Liver (tissue), 10 donors: ENCODE measurements at places on chromosomes 16 and 17. TPM values are rescaled to one million over a fixed set of nuclear protein-coding genes. Genes with fewer than 3 reads are reported as not detected.

Gene DOC2B
- total RNA-seq: 0.84 TPM

Gene KRT24
- not detected for total RNA-seq

Gene AGRP
- total RNA-seq: not detected

Gene CCL14
- total RNA-seq: 11.6 TPM

Gene RBFOX1
- total RNA-seq: not detected

Gene METTL2A
- total RNA-seq: 12.1 TPM

Gene KCNH6
- not detected for total RNA-seq

Gene SKA2
- total RNA-seq: 10.5 TPM

Gene BAIAP3
- total RNA-seq: 2.3 TPM

Gene FOXN1
- not detected for total RNA-seq

Gene ZNF213
- 4.5 TPM for total RNA-seq

Gene FLCN
- 46.7 TPM for total RNA-seq

- H3K4me1 ChIP-seq: no peaks in the 10 kb centered on the region
- H3K4me3 ChIP-seq: no peak overlapping the region
- DNase-seq: no peak
- no peaks in the 10 kb centered on the region for H3K27me3 ChIP-seq
- H3K27ac ChIP-seq: no peak overlapping the region
Measured at GRCh38 chr17:71725811-71726210, 395.0 kb upstream of the SOX9 start.

DNA sequence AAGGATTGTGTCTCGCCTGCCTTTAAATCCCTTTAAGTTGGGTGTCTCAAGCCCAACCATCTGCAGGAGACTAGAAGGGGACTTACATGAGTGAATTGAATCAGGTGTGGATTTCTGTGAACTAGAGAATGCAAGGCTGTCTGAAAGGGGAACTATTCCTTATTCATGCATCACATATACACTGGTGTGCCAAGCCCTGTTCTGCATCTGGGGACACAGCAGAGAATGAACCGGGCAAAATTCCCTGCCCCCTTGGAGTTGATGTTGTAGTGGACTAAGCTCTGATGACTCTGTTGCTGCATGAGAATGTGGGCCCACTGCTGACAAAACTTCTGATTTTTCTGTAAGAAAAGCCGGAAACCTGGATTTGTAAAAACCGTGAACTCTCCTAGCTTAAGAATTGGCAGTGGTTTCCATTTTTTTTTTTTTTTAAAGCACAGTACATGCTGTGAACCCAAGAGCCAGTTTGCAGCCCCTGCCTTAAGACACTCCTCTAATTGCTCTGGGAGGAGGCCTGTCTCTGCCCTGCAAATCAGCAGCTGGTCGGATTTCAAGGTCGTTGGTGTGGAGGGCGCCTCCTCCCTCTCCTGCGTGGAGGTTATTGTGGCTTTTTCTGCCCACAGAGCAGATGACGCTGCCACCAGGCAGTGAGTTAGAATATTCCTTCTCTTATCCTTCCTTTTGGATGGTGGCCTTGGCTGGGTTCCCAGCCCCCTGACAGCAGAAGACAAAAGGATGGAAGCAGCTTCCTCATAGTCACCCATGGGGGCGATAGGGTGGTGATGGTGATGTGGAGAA, 131.0 kb downstream of the PRKCB start:
- DNase-seq: no peak
- H3K27ac ChIP-seq: no peak overlapping the region
- no peaks in the 10 kb centered on the region for H3K27me3 ChIP-seq
- H3K4me1 ChIP-seq: no peaks in the 10 kb centered on the region
- H3K36me3 ChIP-seq: no peaks in the 10 kb centered on the region

GRCh38 chr17:1511290-1511689, 5.1 kb downstream of the INPP5K start:
- H3K27me3 ChIP-seq: no peaks in the 10 kb centered on the region
- no peak for DNase-seq
- peaks cover 2% of the 10 kb centered on the region for H3K36me3 ChIP-seq
- peaks cover 9% of the 10 kb centered on the region for H3K4me1 ChIP-seq
- peak overlapping the region; percentile 42 for H3K27ac ChIP-seq
- H3K4me3 ChIP-seq: no peak overlapping the region

DNA sequence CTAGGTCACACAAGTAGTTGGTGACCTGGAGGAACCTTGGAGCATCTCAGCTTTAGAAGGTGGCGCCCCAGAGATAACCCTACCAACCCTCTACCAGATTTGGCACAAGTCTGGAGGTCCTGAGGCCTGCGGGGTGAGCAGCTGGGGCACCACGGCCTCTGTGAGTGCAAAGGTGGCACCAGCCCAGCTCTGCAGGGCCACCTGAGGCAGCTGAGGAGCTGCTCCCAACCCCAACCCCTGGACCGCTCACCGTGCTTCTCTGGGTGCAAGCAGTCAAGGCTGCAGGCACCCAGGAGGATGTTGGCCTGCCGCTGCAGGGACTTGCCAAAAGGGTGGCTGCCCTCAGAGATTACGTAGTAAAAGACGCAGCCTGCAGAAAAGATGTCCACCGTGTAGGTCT, 28.4 kb upstream of the ICAM2 start:
- no peak overlapping the region for H3K27ac ChIP-seq
- H3K4me1 ChIP-seq: no peaks in the 10 kb centered on the region
- H3K36me3 ChIP-seq: peaks cover 92% of the 10 kb centered on the region
- H3K4me3 ChIP-seq: no peak overlapping the region
- no peak for DNase-seq
- no peaks in the 10 kb centered on the region for H3K27me3 ChIP-seq

DNA sequence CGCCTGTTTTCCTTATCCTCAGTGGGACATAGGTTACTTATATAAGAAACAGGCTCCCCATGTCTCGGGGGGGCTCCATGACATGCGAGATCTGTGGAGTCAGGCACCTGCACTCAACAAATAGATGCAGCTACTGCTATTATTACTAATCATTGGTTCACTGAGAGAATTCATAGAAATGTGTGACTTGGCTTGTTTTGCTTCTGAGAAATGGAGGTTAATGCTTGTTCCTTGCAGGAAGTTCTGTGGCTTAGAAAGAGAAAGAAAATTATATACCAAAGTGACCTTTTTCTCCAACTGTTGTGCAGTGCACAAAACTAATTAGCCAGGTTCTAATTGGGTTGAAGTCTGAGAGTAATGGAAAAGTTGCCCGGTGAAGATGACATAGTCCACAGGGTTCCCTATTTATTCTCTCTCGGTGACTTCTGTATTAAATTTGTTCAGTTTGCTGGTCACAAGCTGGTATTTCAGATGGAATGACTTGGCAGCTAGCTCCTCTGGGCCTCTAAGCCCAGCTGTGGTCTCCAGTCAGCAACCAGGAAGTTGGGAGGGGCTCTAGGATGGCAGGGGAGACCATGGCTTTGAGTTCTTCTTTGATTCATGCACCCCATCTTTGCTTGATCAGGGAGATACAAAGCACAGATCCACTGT, 17.6 kb upstream of the MAF start:
- no peak overlapping the region for H3K4me3 ChIP-seq
- no peaks in the 10 kb centered on the region for H3K4me1 ChIP-seq
- no peaks in the 10 kb centered on the region for H3K27me3 ChIP-seq
- no peak overlapping the region for H3K27ac ChIP-seq
- no peaks in the 10 kb centered on the region for H3K36me3 ChIP-seq

DNA sequence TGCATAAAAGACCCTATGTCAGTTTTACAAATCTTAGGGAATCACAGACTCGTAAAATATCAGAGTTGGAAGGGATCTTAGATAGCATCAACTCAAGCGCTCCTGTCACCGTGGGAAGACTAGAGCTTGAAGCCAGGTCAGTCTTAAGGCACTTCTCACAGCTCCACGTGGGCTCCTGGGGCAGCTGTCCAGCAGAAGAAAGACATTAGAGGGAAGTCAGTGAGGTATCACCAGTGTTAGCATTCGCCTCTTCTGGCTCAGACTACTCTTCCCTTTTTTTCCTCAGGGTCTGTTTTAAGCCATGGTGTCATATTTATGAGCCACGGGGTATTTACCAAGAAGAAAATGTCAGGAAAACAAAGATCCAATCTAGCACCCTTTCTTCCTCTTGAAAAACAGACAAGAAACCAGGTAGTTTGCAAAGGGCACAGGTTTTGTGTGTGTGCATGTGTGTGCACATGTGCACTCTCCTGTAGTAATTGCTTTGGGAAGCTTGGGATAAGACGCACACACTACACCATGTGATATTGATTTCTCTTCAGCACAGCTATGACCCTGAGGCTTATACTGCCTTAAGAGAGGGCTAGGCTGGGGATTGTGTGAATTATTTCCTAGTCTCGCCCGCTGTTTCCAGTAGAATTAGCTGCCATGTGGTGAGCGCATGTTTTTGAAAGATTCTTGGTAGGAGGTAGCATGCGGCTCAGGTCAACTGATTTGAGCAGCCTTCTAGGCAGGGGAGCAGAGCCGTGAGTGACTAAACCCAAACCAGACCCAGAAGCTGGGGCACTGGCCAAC, 61.0 kb upstream of the ELAC2 start:
- no peaks in the 10 kb centered on the region for H3K4me1 ChIP-seq
- H3K4me3 ChIP-seq: no peak overlapping the region
- no peak overlapping the region for H3K27ac ChIP-seq
- DNase-seq: no peak

GRCh38 chr16:3998793-3999478, 117.3 kb downstream of the ADCY9 start:
- peak overlapping the region; percentile 43 for H3K27ac ChIP-seq
- no peaks in the 10 kb centered on the region for H3K36me3 ChIP-seq
- DNase-seq: no peak
- H3K4me1 ChIP-seq: no peaks in the 10 kb centered on the region

DNA sequence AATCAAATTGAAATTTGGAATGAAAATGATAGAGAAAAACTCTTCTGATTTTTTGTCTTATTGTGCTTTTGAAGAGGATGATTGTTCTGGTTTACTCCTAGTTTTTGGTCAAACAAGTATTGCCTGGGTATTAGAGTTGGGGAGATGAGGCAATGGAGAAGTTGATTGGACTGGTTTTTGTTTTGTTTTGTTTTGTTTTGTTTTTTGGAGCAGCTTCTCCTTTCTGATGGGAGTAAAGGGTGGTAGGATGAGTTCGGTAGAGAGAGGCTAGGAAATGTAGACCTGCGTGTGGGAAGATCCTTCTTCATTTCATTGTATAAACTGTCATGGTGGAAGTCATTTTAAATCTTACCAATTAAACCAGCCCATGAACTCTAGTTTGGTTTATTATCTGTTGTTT, 17.7 kb downstream of the ATP6V0A1 start:
- H3K27ac ChIP-seq: no peak overlapping the region
- no peak for DNase-seq
- H3K4me1 ChIP-seq: no peaks in the 10 kb centered on the region
- H3K27me3 ChIP-seq: no peaks in the 10 kb centered on the region
- H3K4me3 ChIP-seq: no peak overlapping the region

- H3K27me3 ChIP-seq: no peaks in the 10 kb centered on the region
- DNase-seq: no peak
- H3K4me1 ChIP-seq: no peaks in the 10 kb centered on the region
- H3K4me3 ChIP-seq: no peak overlapping the region
Measured at GRCh38 chr17:50317121-50317520, 28.8 kb upstream of the XYLT2 start.

DNA sequence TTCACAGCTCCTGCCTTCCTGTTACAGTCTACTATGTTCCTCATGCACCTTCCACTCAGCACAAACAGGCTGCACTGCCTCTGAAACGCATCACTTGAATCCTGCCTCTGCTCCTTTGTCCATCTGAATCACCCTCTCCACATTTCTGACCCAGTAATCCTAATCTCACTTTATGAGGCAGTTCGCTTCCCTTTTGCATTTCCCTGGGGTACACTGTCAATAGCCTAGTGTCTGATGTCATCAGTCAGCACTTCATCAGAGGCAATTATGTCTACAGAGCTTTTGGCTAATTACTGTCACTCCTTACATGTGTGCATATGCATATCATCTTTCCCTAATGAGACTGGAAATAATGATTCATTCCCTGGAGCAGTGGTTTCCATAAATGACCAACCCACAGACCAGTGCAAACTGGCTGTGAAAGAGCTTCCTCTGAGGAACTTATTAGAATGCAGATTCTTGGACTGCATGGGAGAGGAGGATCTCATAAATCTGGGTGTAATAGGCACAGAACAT, 23.6 kb downstream of the CA4 start:
- no peak for DNase-seq
- no peak overlapping the region for H3K27ac ChIP-seq
- no peak overlapping the region for H3K4me3 ChIP-seq
- peaks cover 30% of the 10 kb centered on the region for H3K4me1 ChIP-seq

- no peak overlapping the region for H3K4me3 ChIP-seq
- no peaks in the 10 kb centered on the region for H3K27me3 ChIP-seq
- no peak overlapping the region for H3K27ac ChIP-seq
- DNase-seq: no peak
Measured at GRCh38 chr16:49776085-49776595, 79.8 kb downstream of the ZNF423 start.

DNA sequence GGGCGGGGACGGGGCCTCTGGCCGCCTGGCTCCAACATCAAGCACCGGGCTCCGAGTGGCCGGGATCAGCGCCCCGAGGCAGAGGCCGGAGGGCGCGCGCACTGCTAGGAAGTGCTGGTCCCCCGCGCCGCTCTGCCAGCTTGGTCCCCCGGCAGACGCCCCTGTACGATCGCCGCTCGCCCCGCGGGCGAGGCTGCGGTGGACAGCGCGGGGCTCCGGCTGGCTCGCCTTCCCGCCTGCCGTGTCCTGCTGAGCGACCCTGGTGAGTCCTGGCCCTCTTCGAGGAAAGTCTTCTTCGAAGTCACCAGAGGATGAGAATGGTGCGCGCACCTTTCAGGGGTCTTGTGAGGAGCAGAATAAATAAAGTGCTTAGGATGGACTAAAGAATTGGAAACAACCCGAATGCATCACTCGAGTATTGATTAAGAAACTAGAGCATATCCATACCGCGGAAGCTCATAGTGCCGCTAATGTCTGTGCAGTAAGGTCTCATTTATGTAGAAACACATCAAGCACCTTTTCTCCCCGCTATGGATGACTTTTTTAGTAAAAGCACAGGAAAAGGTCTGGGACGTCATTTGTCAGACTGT, 392 bp downstream of the ZNF213 start:
- H3K4me1 ChIP-seq: no peaks in the 10 kb centered on the region
- DNase-seq: no peak
- H3K36me3 ChIP-seq: no peaks in the 10 kb centered on the region

DNA sequence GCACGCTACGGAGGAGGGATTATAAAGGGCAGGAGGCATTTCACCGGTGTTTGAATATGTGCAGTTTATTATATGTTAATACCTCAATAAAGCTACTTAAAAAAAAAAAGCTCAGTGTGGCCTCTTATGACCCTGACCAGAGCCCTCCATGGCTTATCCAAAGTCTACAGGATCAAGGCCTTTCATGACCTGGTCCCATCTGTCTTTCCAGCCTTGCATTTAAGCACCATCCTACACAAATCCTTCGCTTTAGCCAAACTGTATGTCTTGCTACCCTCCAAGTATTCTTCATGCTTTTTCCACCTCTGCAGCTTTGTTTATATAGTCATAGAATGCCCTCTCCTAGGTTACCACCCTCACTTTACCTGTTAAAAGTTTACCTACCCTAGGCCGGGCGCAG, 6.5 kb downstream of the MFSD6L start:
- no peaks in the 10 kb centered on the region for H3K27me3 ChIP-seq
- no peaks in the 10 kb centered on the region for H3K36me3 ChIP-seq
- H3K27ac ChIP-seq: no peak overlapping the region
- no peaks in the 10 kb centered on the region for H3K4me1 ChIP-seq
- no peak overlapping the region for H3K4me3 ChIP-seq
- DNase-seq: no peak

GRCh38 chr17:81002409-81003361, 11.0 kb downstream of the CHMP6 start:
- DNase-seq: no peak
- H3K4me1 ChIP-seq: peaks cover 28% of the 10 kb centered on the region
- H3K36me3 ChIP-seq: peaks cover 8% of the 10 kb centered on the region
- H3K27ac ChIP-seq: no peak overlapping the region
- H3K4me3 ChIP-seq: no peak overlapping the region
